ENCODE measurements at places on chromosomes 13 and 19. TPM values are rescaled to one million over a fixed set of nuclear protein-coding genes. Genes with fewer than 3 reads are reported as not detected.
A peak's percentile ranks its signal among the peaks of the same experiment; 100 is the strongest.

- DNase-seq: no peak
Measured at GRCh38 chr13:25899952-25900351, 151.9 kb downstream of the SHISA2 start.

- DNase-seq: no peak
Measured at GRCh38 chr19:49491030-49491803, 3.8 kb downstream of the RPL13A start.

DNA sequence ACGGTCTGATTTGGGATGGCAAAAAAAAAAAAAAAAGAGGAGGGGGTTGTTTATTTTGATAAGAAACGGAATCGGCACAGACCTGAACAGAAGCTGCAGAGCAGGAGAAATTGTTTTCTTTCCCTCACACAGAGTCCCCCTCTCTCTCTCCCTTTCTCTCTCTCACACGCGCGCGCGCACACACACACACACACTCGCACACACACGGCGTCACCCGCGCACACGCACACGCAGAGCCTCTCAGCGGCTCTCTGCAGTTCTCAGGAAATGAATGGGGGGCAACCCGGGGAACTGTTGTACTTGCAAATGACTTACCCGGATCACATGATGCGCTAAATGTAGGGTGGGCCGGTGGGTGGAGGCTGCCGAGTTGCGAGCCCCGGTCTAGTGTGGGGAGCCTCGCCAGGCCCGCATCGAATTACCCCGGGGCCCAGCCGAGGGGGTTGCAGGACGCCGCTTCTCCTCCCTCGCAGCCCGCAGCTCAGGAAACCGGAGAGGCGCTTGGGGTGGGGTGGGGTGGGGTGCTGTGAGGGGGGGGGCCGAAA, 475 bp downstream of the KLF12 start:
- peak; percentile 89 for DNase-seq

GRCh38 chr19:52191389-52191788, 1.5 kb downstream of the PPP2R1A start:
- no peak for DNase-seq

DNA sequence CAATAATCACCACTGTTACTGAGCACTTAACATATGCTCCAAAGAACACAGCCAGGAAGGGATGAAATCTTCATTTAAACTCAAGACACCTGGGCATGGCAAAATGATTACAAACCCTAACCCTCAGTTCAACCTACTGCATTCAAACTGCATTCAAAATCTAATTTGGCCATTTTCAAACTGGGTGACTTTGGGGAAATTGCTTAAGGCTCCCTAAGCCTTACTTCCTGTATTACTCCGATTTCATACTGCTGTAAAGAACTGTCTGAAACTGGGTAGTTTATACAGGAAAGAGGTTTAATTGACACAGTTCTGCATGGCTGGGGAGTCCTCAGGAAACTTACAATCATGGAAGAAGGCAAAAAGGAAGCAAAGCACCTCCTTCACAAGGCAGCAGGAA, 50.4 kb downstream of the CBY2 start:
- no peak for DNase-seq

- DNase-seq: no peak
Measured at GRCh38 chr19:52566588-52566987, 3.5 kb upstream of the ZNF701 start.

GRCh38 chr19:6250909-6251308, 28.9 kb downstream of the MLLT1 start:
- no peak for DNase-seq

DNA sequence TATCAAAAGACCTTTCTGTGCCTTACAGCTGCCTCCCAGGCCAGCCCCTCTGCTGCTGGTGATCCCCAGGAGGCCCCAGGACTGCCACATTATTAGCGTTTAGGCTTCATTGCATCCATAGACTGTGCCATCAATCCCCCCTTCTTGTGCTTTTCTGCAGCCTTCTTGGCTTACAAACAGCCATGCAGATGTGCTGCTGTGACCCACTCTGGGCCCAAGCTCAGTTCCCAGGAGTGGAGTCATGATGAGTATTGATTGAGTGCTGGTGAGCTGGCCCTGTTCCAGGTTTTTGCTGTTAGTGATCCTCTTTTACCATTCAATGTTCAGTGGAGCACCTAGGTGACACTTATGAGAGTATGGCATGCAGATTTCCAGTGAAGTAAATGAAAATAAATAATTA, 59.9 kb upstream of the SLAIN1 start:
- no peak for DNase-seq

DNA sequence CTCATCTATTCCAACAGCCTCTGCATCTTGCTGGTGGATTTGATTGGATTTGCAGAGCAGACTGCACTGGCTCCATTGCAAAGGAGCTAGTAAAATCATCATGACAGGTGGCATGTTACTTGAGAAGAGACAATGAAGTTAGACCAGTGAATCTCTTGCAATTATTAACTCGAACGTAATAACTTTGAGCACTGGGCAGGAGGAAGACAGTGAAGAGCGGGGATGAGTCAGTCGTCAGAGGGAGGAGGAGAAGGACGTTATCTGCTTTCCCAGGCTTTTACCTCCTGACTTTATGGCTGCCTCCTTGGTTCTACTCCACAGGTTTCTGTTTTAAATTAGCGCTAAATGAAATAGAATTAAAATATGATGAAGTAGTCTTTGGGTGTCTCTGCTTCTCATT, 257.8 kb upstream of the IPO5 start:
- peak; percentile 3 for DNase-seq

GRCh38 chr13:106911020-106911419, 343.1 kb upstream of the ARGLU1 start:
- no peak for DNase-seq

GRCh38 chr13:106377931-106378662, 157.4 kb downstream of the EFNB2 start:
- DNase-seq: no peak

DNA sequence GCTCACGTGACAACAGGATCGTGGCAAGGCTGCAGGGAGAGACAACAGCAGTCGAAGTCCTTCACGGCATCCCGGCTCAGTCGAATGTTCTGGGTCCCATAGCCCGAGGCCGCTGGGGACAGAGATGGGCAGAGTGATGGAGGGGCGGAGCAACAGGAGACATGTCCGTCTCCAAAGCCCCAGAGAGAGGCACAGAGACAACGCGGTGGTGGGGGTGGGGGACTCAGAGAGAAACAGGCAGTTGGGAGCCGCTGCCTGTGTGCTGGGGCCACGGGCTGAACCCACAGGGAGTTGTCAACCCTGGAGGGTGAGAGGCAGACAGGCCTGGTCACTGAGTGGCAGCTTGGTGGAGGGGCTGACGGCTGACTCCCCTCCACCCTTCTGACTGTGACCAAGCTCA, 20.4 kb downstream of the NOSIP start:
- DNase-seq: no peak

GRCh38 chr13:76245920-76246319, 609.8 kb downstream of the LMO7 start:
- no peak for DNase-seq

DNA sequence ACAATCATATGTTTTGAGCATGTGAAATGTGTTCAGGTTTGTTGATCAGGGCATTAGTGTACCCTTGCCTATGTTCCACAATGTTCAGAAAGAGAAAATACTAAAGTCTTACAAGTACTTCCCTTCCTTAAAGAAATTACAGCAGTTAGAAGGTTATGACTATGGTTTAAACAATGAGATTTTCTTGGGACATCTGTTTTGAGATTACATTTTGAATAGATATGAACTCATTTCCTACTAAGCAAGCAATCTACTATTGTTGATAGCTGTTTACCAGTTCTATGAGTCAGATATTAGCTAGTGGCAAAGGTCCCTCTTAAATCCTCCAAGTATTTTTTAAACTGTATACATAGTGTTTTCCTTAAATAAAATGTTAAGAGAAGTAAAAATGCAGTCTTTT, 241.3 kb downstream of the DACH1 start:
- DNase-seq: no peak

DNA sequence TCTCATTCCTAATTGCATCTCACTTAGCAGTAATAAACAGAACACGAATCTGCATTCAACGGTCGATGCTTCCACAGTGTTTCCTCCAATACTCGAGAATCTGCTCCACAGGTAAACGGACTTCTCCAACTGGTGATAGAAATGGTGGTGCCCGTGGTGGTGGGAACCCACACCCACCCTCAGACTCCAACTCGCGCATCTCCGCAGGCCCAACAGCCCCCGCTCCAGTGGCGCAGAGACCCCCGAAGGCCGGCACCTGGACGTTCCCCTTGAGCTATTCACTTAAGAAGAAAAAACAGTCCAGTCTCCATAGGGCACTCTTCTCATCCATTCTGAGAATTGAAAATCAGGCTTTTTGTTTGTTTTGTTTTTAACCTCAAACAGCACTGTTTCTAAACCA, 13.8 kb upstream of the RASA3 start:
- no peak for DNase-seq

The ADM5 gene
- polyA plus RNA-seq: 1.3 TPM
